ENCODE measurements at places on chromosomes 1 and 21.

DNA sequence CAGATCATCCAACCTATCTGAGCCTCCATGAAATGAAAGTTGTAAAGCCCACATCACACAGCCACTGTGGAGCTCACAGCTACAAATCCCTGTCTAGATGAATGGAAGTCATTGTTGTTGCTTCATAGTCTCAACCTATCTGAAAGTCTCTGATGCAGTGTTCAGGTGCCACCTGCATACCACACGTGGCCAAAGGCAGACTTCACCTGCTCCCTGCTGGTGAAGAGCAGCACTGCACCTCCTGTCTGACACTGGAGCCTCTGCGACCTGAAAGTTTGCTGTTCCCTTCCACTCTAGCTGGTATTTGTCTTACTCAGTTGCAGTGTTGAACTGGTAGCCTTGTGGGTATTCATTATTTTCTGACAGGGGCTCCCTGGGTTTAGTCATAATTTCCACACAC, 18.4 kb downstream of the LORICRIN start:
- peak; percentile 35 for DNase-seq

DNA sequence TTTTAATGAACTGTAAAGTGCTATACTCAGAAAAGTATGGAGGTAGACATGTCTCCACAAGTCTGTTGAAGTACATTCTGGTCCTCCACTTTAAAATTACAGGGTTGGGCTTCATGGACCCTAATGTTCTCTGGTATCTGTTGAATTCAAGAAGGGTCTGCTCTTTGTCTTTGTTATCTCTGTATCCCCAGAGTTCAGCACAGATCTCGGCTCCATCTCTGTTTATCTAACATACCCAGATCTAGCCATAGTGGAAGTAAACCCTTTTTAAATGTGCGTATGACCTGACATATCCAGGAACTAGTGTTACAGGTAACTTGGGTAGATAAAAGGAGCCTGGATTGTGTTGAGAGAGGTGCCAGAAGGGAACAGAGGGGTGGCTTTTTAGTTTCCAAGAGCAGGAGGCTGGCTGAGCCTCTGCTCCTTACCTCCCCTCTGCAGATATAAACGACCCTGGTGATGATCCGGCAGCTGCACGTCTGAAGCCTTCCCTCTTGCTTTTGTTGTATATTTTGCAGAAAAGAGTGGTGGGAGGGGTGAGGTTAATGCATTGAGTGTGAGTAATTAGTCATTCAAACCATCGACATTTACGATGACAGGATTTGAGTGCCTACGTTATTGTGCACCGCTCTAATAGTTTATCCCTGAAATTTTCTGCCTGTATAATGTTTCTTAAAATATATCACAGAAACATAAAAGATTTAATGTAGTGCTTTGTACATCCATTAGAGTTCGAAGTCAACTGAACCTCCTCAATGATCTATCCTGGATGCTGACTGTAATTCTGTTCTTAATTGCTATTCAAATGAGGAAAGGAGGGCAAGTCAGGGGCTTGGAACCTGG, 30.8 kb downstream of the ELAVL4 start:
- DNase-seq: no peak

- no peak for DNase-seq
Measured at GRCh38 chr21:21864321-21864840, 866.2 kb downstream of the NCAM2 start.

DNA sequence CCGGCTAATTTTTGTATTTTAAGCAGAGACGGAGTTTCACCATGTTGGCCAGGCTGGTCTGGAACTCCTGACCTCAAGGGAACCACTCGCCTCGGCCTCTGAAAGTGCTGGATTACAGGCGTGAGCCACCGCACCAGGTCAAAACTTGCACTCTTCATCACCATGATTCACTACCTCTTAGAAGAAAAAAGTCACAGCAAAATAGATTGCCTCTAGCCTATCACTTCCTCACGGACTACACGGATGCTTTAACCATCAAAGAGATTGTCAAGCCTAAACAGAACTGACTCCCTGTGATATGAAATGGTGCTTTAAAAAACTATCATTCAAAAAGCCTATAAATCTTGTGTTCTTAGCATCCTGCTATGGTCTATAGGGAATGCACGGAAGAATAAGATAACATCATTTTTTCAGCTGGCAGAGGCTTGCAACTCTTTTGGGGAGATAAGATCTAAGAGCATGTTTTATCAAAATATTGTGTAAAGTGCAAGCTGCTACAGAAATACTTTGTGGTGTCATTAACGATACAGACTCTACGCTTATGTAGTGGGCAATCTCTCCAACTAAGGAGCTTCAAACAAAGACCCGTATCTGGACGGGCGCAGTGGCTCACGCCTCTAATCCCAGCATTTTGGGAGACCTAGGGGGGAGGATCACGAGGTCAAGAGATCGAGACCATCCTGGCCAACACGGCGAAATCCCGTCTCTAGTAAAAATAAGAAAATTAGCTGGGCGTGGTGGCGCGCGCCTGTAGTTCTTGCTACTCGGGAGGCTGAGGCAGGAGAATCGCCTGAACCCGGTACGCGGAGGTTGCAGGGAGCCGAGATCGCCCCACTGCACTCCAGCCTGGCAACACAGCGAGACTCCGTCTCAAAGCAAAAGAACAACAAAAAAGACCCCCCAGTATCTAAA, 966 bp downstream of the TFB2M start:
- DNase-seq: no peak

GRCh38 chr1:192741095-192741494, 67.7 kb upstream of the RGS2 start:
- no peak for DNase-seq

DNA sequence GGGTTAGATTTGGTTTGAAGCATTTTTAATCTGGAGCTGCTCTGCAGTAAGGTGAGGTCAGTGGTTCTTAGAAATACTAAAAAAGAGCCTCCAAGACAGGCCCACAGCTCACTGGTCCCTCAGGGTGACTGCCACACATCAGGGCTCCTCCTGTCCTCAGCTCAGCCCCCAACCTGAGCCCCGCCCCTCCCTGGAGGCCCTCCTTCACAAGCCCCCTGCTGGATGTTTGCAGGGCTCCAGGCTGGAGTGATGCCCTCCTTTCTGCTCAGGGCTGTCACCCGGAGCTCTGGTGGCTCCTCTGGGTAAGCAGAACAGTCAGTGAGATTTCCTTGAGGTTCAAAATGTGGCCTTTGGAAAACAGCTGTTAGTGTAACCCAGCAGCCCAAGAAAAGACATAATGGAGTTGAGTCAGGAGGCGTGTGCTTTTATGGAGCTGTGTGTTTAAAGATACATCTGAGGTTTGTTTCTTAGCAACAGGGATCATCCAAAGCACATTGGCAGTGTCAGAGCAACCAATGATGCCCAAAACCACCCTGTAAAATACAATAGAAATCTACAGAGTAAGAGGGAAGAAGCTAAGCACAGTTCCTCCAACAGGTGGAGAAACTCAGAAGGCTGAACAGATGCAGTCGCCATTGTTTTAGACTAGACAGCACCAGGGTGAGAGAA, 21.4 kb downstream of the STUM start:
- DNase-seq: peak; percentile 9

- no peak for DNase-seq
Measured at GRCh38 chr1:924656-925560, 1.2 kb downstream of the SAMD11 start.

GRCh38 chr1:200505257-200505656, 95.4 kb upstream of the ZNF281 start:
- no peak for DNase-seq

DNA sequence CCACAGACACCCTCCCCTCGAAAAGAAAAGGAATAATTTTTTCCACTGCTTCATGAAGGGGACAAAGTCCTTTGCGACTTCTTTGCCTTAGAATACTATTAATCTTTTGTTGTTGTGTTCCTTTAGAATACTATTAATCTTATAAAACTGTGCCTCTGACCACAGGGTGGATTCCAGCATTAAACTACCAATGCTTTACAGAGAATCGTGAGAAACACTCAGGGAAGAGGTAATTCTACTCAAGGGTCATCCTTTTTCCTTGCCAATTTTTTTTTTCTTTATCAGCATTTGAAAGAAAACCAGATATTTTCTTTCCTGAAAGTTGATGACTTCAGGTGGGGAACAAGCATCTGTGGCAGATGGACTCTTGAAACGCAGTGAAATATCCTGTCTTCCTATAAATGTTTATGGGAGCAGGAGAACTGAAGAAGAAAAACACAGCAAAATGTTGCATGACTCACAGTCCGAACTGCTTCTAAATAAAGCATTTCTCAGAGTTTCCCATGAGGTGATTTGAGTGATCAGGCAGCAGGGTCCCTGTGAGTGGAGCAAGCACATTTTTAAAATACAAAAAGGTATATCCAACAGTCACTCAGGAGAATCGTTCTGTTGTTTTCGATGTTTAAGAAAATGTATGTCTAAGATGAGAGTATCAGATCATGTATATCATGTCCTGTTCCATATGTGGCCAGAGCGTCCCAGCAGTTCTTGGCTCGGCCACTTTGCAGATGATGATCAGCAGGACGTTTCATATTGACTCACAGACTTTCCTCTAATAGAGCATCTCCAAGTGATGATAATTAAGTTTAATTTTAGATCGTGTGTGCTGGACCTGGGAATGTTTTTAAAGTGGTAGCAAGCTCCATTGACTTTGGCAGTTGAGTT, 154.2 kb upstream of the RUNX1 start:
- no peak for DNase-seq

DNA sequence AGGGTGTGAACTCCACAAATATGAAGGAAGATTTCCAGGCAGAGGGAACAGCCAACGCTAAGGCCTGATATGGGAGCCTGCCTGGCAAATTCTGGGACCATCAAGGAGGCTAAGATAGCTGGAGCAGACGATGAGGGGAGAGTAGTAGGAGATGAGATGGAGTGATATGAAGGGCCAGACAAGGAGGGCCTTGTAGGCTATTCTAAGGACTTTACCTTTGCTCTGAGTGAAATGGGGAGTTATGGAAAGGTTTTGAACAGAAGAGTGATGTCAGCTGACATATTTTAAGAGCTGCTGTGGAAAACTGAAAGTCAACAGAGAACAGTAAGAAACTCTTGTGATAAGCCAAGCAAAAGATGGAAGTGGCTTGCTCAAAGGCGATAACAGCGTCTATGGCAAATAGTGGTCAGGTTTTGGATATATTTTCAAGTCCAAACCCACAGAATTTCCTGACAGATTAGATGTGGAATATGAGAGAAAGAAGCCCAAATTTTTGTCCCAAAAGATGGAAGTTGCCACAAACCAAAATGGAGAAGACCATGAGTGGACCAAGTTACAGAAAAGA, 2.1 kb upstream of the TP53BP2 start:
- no peak for DNase-seq

GRCh38 chr1:201594575-201595245, 55.8 kb downstream of the NAV1 start:
- no peak for DNase-seq

DNA sequence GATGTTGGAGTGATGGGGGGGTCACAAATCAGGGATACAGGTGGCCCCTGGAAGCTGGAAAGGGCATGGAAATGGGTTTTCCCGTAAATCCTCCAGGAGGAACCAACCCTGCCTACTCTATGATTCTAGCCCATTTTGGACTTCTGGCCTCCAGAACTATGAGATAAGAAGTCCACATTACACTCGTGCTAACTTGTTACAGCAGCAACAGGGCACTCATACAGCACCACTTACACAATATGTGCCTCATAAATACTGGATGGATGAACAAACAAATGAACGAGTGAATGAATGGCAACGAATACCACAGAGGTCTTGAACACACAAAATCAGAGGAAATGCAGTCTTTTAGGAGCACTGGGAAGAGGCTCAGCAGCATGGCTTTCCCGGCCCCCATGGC, 531.3 kb downstream of the NPHP4 start:
- DNase-seq: no peak

DNA sequence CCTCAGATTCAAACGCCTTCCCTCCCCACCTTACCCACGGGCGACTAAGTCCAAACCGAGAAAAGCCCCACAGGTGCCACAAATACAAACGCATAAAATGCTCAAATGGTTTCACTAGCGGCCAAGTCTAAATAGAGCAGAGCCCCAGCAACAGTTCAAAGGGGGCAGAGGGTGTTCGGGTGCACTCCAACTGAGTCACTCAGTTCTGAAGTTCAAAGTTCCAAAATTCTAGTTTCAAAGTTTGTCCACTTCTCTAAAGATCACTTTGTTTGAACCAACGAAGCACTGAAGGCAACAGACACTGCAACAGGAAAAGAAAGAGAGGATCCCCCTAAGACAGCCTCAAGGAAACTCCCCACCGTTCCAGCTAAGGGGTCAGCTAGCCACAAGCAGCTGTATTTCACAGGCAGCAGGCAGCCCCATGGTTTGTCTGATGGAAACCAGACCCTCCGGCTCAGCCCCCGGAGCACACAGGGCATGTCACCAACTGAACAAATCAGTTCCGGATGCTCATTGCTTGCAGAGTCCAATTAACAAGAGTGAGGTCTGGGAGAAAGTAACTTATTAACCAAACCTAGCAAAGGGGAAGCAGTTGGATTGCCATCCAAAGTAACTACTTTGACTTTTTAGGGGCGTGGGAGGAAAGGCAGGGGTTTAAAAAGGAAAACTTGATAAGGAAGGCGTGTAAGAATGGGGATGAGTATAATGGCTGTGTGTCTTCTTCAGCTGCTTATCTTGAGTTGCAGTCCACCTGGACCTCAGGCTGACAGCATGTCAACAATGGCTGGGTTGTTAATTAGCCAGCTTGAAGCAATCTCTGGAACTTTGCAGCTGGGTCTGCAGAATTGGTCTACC, 1423.9 kb upstream of the PRMT6 start:
- DNase-seq: no peak

GRCh38 chr1:61556631-61557030, 168.3 kb downstream of the TM2D1 start:
- DNase-seq: no peak

DNA sequence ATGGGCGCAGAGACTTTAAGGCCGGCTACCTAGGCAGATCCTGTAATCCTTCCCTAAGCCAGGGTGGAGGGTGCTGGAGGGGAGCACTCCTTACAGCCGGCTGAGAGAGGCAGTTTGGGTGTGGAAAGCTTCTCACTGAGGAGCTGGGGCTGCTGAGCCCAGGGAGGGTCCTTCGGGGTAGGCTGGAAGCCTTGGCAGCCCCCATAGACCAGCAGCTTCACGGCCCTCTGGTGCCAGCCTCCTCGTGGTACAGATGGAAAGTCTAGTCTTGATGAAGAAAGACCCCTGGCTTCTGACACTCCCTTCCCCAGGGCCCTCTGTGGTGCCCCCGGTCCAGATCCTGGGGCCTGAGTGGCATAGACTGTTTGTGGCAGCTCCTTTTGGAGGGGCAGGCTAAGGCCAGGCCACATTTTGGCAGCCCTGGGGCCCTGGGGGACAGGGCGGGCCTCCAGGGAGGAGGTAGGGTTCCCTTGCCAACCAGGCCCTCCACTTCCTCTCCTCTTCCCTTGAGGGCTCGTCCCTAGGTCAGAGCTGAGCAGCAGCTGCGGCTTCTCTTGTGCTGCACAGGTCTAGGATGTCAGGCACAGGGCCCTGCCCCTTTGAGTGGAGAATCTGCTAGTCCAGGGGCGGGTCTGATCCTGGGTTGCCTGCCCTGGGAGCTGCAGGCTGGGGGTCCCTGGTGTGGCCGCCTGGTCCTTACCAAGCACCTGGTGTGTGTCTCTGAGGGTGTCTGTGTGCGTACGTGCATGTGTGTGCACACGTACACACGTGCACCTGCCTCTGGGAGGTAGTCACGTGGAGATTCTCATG, 4.8 kb downstream of the AMPD2 start:
- DNase-seq: no peak

Data from activated T-cell treated with anti-CD3 and anti-CD28 coated beads for 24 hours (primary cell).